ENCODE measurements at places on chromosomes 16 and 17. TPM values are rescaled to one million over a fixed set of nuclear protein-coding genes. Genes with fewer than 3 reads are reported as not detected.

The TSPAN10 gene
- polyA plus RNA-seq: 2.2 TPM

- H3K27ac ChIP-seq: peak overlapping the region; percentile 43
- no peak overlapping the region for H3K4me3 ChIP-seq
- no peak for DNase-seq
- H3K4me1 ChIP-seq: peaks cover 10% of the 10 kb centered on the region
- H3K27me3 ChIP-seq: no peaks in the 10 kb centered on the region
- no peaks in the 10 kb centered on the region for H3K36me3 ChIP-seq
Measured at GRCh38 chr17:57522042-57523005, 222.8 kb downstream of the CCDC182 start.

DNA sequence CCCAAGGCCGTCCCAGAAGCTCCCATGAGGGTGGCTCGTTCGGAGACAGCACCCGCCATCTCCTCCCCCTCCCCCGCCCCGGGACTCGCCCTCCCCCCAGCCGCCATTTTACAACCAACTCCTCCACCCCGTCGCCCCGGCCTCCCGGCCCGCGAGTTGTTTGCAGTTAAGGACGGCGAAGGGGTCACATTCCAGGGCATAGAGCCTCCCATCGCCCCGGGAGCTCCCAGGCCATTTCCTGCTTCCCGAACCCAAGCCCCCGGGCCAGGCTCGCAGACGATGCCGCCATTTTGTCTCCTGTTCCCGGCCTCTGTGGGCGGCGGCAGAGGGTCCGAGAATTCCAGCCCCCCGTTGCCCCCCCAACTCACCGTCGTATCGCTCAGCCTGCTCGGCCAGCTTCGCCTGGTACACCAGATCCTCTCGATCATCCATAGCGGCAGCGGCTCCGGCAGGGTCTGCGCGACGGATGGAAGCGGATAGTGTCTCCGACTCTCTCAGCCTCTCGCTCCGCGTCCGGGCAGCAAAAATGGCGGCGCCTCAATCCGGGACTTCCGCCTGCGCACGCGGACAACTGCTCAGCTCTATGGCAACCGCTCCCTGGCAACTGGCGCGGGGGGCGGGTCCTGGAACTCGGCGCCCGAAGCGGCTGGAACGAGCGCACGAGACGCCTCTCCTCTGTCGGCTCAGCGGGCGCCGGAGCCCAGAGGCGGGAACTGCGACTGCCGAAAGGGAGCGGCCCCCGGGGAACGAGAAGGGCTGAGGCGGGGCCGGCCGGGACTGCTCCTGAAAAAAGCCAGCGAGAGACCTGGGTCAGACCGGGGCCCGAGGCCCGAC, at the start of gene YWHAE:
Gene YWHAE, minus strand, starts transcription at position 544 of the 834 bp plus-strand sequence. Its CDS starts 112 bp downstream, at position 432.
- H3K4me3 ChIP-seq: peak within 1 kb of the TSS; percentile 93
- no peaks in the 10 kb centered on the region for H3K36me3 ChIP-seq
- peaks cover 20% of the 10 kb centered on the region for H3K4me1 ChIP-seq
- DNase-seq: peak; percentile 98
- H3K27me3 ChIP-seq: no peaks in the 10 kb centered on the region
- H3K27ac ChIP-seq: peak within 1 kb of the TSS; percentile 98

GRCh38 chr17:9446528-9446927, 129.1 kb downstream of the STX8 start:
- H3K27me3 ChIP-seq: no peaks in the 10 kb centered on the region
- no peak overlapping the region for H3K4me3 ChIP-seq
- peaks cover 6% of the 10 kb centered on the region for H3K4me1 ChIP-seq
- no peaks in the 10 kb centered on the region for H3K36me3 ChIP-seq

The TRAPPC2L gene
- 250 TPM for polyA plus RNA-seq

GRCh38 chr17:45975640-45976295, 23.3 kb upstream of the STH start:
- DNase-seq: no peak
- H3K4me3 ChIP-seq: no peak overlapping the region
- no peaks in the 10 kb centered on the region for H3K36me3 ChIP-seq
- H3K27me3 ChIP-seq: no peaks in the 10 kb centered on the region
- no peaks in the 10 kb centered on the region for H3K4me1 ChIP-seq

The NFATC2IP gene
- polyA plus RNA-seq: 25.2 TPM

The TMEM235 gene
- polyA plus RNA-seq: not detected

DNA sequence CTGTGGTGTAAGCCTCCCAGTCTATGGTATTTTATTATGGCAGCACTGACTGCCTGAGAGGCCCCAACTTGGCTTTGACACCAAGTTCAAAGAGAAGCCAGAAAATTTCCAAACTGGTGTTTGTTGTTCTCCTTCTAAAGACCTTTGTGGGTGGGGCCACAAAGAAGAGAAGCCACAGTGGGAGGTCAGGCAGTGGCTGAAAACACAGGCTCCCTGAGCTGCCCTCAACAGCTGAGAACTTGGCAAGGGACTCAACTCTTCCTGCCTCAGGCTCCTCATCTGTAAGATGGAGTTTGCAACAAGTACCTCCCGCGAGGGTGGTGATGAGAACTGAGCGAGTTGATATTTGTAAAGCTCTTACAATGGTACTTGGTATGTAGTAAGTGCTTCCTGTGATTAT, 18.2 kb downstream of the CES5A start:
- no peak overlapping the region for H3K4me3 ChIP-seq
- no peak for DNase-seq
- no peaks in the 10 kb centered on the region for H3K36me3 ChIP-seq

The ADAMTS18 gene
- not detected for polyA plus RNA-seq

DNA sequence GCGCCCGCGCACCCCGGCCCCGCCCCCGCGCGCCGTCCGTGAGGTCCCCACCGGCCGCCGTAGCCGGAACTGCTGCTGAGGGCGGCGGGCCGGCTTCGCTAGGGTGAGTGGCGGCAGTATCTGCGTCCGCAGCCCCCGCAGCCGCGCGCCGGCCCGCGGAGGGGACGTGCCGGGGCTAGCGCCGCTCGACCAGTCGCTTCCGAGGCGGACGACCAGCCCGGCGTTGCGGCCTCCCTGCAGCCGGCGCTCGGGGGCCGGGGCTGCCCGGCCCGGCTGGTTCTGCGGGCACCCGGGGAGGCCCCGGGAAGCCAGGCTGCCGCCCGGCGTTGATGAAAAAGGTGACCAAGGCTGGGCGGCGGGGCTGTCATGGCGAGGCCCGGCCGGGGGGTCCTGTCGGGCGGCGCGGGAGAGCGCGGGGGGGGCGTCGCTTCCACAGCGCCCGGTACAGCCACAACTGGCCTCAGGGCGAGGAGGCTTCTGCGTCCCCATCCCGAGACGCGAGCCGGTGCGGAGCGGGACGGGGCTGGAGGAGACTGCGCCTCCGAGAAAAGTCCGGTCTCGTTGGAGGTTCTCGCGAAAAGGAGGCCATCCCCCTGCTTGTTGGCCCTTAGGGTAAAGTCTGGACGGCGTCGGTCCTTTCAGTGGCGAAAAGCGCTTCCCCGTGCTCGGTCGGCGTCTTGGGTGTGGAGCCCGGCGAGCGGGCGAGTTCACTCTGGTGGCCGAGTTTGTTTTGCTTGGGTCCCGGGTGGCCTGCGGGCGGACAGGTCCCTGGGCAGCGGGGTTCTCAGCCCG, at the start of gene CRAMP1:
Gene CRAMP1, plus strand, starts transcription at position 41 of the 792 bp plus-strand sequence. CDS start 2,280 bp downstream, outside the sequence.
- H3K27me3 ChIP-seq: no peaks in the 10 kb centered on the region
- H3K4me1 ChIP-seq: peaks cover 21% of the 10 kb centered on the region
- no peaks in the 10 kb centered on the region for H3K36me3 ChIP-seq
- H3K4me3 ChIP-seq: peak within 1 kb of the TSS; percentile 94
- H3K27ac ChIP-seq: peak within 1 kb of the TSS; percentile 89

The PRR29 gene
- polyA plus RNA-seq: 0.05 TPM

DNA sequence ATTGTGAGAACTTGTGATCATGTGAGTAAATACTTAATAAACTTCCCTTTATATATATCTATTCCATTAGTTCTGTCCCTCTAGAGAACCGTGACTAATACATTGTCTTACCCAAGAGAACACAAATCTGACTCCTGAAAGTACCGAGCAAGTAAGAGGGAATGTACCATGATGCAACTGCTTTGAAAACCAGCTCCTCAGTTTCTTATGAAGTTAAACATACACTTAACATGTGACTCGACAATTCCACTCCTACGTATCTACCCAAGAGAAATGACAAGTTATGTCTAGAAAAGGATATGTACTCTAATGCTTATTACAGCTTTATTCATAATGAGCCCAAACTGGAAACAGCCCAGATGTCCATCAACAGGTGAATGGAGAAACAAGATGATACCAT, 8.8 kb upstream of the GJD3 start:
- no peak for DNase-seq
- no peaks in the 10 kb centered on the region for H3K36me3 ChIP-seq
- H3K27ac ChIP-seq: no peak overlapping the region
- no peaks in the 10 kb centered on the region for H3K4me1 ChIP-seq
- no peaks in the 10 kb centered on the region for H3K27me3 ChIP-seq
- H3K4me3 ChIP-seq: no peak overlapping the region

GRCh38 chr17:4485676-4486646, 12.7 kb upstream of the SPNS2 start:
- no peaks in the 10 kb centered on the region for H3K36me3 ChIP-seq
- H3K4me3 ChIP-seq: no peak overlapping the region
- H3K27ac ChIP-seq: no peak overlapping the region

GRCh38 chr17:54924405-54924804, 23.8 kb downstream of the TOM1L1 start:
- H3K36me3 ChIP-seq: no peaks in the 10 kb centered on the region
- H3K27me3 ChIP-seq: no peaks in the 10 kb centered on the region
- DNase-seq: no peak

DNA sequence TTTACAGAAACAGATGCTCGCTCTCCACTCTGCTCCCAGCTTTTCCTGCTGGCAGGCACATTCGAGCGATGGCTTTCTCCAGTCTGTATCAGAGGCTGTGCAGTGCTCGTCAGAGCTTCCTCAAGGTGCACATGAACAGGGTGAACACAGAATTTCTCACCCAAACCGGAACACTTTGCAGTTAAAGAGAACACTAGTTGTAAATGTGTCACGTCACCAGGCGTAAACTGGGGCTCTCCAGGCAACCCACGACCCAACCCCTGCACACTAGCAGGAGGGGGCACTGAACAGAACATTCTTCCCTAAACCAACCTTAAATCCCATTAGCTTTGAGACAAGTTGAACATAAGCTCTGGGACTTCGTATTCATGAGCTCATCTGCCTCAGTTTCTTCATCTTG, 119.0 kb downstream of the RMI2 start:
- H3K27me3 ChIP-seq: no peaks in the 10 kb centered on the region
- no peak overlapping the region for H3K4me3 ChIP-seq
- H3K4me1 ChIP-seq: no peaks in the 10 kb centered on the region
- no peak for DNase-seq
- no peak overlapping the region for H3K27ac ChIP-seq

- H3K36me3 ChIP-seq: no peaks in the 10 kb centered on the region
- no peaks in the 10 kb centered on the region for H3K27me3 ChIP-seq
- DNase-seq: no peak
Measured at GRCh38 chr17:71753070-71753469, 367.8 kb upstream of the SOX9 start.

The HS3ST4 gene
- polyA plus RNA-seq: not detected

DNA sequence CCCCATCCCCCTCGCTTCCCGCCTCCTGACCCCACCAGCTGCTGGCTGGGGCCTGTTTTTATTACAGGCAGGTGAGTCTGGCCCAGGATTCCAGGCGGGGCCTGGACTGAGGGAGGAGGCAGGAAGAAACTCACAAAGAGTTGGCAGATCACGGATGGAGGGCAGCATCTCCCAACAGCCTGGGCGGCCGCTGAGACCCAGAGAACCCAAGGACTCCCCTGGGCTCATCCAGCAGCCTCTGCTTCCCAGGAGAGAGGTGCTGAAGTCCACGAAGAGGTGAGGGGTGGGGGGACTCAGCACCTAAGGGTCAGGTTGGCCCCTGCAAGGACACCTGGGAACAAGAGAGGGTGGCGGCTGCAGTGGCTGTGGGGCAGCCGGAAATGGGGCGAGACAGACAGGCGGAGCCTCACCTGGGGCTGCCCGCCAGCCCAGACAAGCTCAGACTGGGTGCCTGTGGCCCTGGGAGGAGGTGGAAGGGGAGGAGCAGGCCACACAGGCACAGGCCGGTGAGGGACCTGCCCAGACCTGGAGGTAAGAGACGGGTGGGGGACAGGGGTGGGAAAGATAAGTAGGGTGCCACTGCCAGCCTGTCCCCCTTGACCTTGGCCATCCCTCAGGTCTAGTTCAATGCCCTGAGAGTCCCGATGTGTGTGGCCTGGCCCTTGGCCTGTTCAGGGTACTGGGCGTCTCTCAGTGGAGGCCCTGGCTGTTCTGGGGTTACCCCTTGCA, 8.7 kb upstream of the ADGRG1 start:
- peaks cover 26% of the 10 kb centered on the region for H3K4me1 ChIP-seq
- no peaks in the 10 kb centered on the region for H3K27me3 ChIP-seq
- no peak for DNase-seq
- H3K27ac ChIP-seq: no peak overlapping the region

The C1QTNF8 gene
- 0.30 TPM for polyA plus RNA-seq

The C17orf100 gene
- polyA plus RNA-seq: 2.9 TPM
